ENCODE measurements at places on chromosomes 1 and 21.

GRCh38 chr1:227928811-227929375 is 18.8 kb downstream of the WNT9A start:
- no peak for DNase-seq

DNA sequence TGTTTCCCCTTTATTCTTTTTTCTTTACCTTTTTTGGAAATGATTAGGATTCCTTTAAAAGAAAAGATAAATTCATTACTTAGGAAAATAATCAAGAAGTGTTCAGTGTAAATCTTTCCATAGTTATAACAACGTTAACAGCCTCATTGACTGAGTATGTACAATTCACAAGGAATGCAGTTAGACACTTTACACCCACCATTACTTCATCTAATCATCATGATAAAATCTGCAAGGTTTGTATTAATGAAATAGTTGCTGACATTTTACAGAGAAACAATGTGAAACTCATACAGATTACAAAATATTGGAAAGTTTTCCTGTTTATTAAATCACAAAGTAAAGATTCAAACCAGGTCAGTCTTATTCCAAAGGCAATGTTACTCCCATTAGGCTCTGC is 59.3 kb upstream of the NEGR1 start:
- DNase-seq, result no peak

DNA sequence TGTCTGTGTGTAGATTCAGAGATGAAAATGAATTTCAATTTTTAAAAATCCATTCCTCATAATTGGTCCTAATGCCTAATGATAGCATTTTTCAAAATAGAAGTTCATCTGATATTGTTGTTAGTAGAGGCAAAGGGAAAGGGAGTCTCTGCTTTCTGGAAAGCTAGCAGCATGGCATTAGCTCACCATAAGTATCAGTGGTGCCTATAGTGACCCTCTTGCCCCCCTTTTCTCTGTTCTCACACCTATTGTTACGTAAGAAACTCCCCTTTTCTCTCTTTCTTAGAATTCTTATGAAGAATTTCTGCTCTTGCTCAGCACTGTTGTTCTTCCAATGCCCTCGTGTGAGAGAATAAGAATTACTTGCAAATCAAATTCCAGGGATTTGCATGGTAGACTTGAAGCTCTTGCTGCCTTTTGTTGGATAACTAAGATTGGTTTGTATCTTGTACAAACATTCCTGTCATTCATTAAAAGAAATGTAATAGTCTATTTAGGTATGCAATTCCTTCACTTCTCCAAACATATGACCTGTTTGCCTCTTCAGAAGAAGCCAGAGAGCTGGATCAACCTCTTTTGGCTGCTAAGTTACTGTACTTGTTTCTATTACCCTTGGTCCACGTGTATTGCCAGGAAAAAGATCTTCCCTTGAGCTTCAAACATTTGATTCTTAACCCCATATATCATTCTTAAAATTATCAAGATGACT is 69.2 kb upstream of the MAGI3 start:
- DNase-seq, result no peak

DNA sequence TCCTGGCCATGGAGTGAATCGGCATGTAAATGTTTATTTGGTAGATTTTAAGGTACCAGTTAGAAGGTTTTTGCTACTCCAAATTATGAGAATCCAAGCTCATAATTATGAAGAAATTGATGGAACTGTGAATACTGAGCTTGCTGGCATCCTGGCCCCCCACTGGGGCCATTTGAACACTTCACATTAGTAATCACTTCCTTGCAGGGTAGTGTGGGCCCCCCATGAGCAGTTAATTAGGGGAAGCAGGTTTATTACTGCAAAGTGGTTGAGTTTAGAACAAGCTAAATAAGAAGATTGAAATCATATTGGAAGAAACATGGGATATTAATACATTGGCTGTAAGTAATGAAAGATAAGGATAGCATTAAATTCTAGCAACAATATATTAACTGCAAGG is 86.7 kb downstream of the S1PR1 start:
- no peak for DNase-seq

GRCh38 chr1:100543640-100544039 is 5.7 kb downstream of the GPR88 start:
- no peak for DNase-seq

- no peak for DNase-seq
Measured at GRCh38 chr1:230224101-230224960, 157.3 kb downstream of the GALNT2 start.

GRCh38 chr1:39980555-39981313 is 25.8 kb downstream of the MFSD2A start:
- DNase-seq, result no peak

- DNase-seq, result no peak
Measured at GRCh38 chr1:60573121-60573520, 499.6 kb upstream of the C1orf87 start.

DNA sequence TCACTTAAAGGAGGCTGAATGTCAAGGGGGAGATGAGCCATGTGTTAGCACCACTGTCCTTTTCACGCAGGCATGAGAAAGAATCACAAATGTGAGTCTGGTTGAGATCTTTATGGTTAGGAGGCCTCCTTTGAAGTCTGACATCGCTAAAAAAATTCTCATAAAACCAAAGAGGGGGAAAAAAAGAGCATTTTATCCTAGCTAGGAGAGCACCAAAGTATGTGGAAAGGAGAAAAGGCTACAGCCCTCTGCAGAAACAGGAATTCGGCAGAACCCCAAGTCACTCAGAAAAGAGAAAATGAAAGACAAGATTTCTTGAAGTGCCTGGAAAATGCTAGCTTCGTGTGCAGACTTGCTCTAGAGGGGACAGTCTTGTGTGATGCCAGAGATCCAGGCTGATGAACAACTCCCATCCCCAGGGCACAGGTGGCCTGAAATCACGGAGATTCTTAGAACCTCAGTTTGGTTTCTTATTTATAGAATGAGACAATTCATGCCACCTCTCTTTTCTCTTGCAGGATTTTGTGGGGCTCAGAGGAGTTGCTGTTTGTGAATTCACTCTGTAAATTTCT is 61.5 kb downstream of the RUNX1 start:
- DNase-seq, result no peak

- DNase-seq, result no peak
Measured at GRCh38 chr1:110476028-110476765, 25.2 kb downstream of the PROK1 start.

GRCh38 chr1:33050221-33051076 is 13.8 kb upstream of the AK2 start:
- DNase-seq, result no peak

DNA sequence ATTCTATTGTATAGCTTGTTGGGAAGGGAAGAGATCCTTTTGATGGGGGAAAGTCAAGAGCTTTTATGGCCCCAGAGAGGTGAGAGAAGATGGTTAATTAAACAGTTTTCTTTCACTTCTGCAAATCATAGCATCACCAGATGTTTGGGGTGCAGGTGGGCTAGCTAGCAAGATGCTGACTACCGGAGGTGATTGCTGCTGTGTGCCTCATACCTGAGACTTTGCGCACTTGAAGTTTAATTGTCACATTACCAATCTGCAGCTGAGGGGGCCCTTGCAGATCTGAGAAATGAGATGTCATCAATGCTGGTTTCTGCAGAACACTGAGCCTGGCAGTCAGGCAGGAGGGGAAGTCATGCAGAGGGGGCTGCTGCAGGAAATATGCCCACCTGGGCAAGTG is 73.9 kb downstream of the SNRPE start:
- no peak for DNase-seq

DNA sequence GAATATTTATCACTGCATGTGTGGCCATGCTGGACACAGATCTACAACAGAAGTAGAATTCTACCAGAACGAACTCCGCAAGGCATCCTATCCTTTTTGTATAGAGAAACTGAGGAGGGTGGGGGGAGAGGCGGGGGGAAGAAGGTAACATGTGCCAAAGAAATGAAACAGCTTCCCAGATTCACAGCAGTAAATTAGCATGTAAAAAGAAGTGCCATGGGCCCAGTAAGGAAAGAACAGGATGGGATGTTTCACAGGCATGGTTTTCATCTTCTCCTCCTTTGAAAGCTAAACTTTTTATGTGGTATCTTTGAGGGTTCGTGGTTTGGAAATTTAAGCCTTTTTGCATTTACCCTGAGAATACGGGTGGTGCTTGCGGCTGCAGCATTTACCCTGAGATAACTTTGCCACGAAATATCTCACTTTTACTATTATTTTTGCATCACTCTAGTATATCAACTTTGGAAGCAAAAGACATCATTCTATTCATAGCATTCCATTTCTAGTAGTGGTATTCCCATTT is 168.9 kb downstream of the TPR start:
- no peak for DNase-seq

DNA sequence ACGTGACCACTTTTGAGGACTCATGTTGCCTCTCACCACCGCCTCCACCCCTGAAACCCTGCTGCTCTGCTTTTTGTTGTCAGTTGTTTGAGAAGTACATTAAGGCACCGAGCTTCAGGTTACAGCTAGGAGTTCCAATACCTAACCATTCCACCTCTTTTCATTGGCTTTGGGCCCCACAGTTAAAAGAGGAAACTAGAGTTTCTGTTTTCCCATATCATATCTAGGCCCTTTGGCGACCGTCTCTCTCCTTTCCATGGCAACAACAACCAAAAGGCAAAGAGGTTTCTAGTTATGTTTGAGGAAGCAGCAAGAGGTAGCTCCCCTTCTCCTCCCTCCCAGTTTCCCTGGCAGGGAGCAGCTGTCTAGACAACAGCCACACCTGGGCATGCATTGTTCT is 5.9 kb downstream of the ANKRD35 start:
- no peak for DNase-seq

DNA sequence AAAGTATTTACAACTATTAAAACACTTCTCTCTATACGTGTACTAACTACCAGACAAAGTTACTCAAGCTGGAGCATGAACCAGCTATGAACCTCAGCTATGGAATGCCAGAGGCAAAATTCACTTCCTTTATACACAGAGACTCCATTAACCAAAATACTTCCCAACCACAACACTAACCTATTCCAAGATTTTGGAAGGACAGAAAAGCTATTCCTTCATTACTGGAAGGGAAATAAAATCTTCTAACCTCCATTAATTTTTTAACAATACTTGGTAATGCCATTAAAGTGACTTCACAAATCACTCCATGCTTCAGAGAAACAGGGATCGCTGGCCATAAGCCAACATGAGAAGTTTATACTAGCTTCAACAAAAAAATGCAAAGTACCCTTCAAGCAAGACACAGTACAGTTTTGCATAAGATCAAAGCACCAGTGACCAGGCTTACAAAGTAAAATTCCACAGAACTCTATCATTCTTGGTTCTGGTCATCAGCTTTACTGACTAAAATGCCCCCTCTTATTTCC is 58.0 kb downstream of the PUM1 start:
- DNase-seq, result no peak

- no peak for DNase-seq
Measured at GRCh38 chr1:176934370-176934769, 230.1 kb downstream of the ASTN1 start.

DNA sequence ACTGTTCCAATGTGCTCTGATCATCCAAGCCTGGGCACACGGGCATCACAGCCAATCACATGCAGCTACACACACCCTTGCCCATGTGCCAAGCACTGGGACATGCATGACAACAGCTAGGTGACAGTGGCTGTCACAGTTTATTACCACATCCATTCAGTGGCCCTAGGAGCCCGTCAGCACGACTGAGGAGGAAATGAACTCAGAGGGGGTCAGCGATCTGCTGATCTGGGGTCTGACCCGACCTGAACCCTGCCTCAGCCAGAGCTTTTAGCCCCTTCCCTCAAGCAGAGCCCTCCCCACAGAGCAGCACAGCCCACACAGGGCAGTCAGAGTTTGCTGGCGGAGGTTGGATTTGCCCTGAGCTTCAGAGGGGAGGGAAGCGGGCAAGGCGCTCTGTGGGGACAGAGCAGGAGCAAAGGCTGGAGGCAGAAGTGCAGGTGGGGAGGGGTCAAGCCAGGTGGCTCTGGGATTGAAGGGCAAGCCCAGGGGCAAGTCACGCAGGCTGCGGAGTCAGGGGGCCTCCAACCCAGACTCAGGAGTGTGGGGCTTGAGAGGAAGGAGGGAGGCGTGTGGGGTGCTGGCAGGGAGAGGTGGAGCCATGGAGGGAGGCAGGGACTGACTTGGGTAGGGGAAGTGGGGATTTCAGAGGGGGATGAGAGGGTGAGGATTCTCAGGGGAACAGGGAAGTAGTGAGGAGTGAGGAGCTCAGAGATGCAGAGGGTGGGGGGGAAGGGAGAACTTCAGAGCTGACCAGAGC is 10.4 kb downstream of the SH3BGRL3 start:
- DNase-seq, result no peak

GRCh38 chr1:1179346-1179982 is 5.8 kb downstream of the TTLL10 start:
- no peak for DNase-seq
